Stimulated activated CD4-positive, alpha-beta T cell treated with anti-CD3 and anti-CD28 coated beads, Interleukin-1b, Interleukin-23, amount 100 ng/mL, for 4 hours (primary cell): ENCODE measurements at places on chromosomes 2 and 18.
A peak's percentile ranks its signal among the peaks of the same experiment; 100 is the strongest.

- DNase-seq = no peak
Observed at GRCh38 chr18:5974696-5975095, 79.4 kb upstream of the TMEM200C start.

DNA sequence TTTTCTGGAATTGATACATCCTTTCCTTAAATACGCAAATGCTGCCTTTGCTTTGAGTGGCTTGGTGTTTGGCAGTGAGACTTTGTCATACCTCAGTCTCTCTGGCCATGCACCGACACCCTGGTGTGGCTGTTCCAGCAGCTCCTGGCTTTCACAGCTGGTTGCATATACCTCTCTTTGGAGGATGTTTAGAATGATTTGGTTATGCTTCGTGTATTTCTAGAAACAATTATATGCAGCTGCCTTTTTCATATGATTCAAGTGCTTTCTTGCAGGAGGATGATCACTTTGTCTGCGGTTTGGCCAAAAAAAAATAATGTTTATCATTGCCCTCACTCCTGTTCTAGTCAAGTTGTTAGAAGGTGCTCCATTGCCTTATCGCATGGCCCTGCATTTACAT, 95.0 kb upstream of the EML6 start:
- no peak for DNase-seq

DNA sequence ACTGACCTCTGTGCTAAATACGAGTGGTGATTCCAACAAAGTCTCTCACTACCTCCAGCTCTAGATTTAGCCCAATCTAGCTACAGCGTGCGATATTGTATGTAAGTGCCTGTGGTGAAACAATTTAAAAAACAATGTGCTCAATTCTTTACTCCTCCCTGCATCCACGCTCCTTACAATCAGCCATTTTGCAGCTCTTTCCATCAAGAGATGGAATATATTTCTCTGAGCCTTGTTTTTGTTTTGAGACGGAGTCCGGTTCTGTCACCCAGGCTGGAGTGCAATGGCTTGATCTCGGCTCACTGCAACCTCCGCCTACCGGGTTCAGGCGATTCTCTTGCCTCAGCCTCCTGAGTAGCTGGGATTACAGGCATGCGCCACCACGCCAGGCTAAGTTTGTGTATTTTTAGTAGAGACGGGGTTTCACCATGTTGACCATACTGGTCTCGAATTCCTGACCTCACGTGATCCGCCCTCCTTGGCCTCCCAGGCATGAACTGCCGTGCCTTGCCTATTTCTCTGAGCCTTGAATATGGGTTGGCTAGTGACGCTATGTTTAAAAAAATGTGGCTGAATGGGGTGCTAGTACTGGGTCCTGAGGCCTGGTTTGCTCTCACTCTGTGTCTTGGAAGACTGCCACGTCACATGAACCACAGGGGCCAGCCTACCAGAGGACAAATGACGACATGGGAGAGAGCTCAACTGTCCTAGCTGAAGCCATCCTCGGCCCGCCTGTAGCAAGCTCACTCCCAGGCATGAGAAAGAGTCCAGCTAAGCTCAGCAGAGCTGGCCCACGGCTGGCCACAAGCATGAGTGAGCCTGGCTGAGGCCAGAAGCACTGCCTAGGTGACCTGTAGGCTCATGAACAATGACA, 14.8 kb downstream of the WDFY1 start:
- DNase-seq = no peak

GRCh38 chr18:332721-333510, 65.1 kb upstream of the THOC1 start:
- no peak for DNase-seq

- DNase-seq = no peak
Observed at GRCh38 chr2:210630873-210631560, 74.6 kb downstream of the CPS1 start.

DNA sequence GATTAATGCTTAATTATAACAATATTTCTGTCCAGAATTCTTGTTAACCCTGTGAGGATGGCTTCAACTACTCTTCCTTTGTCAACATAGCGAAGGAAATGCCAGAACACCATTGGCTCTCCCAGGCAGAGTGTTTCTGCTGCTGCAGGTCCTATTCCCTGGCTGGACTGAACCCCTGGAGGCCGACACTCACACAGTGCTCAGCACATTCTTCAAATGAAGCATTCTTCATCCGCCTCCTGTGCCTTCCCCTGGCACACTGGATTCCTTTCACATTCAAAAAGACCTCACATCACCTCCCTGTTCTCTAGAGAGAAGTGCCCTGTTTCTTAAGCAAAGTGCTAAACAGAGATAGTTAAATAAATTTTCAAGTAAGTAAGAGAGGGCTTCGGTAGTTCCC, 187.3 kb upstream of the MSH6 start:
- no peak for DNase-seq

DNA sequence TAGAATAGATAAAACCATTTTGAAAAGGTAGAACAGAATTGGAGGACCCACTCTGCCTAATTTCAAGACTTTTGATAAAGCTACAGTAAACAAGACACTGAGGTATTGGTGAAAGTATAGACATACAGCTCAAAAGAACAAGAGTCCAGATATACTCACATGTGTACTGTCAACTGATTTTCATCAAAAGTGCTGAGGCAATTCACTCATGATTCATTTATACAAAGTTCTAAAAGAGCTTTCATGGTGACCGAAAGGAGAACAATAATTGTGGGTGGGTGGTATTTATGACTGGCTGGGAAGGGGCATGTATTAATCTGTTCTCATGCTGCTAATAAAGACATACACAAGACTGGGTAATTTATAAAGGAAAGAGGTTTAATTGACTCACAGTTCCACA, 7.3 kb downstream of the MAP4K3 start:
- DNase-seq = no peak

GRCh38 chr2:1550658-1551316, 137.5 kb downstream of the TPO start:
- peak; percentile 71 for DNase-seq

DNA sequence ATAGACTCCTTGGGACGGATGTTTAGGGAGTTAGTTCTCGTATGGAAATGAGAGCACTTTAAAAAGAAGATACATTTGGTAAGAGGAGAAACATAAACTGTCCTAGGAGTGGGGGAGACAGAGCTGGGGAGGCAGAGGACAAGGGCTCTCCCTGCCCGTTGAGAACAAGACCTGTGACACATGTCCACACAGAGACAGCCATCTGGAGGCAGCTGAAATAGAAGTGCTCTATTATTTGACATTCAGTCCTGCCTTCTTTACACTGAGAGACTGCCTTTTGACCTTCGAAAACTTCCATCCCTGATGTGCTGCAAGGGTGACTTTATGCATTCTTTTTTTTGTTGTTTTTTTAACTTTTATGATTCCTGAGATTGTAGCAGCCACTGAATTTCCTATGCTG, 150.1 kb downstream of the UXS1 start:
- DNase-seq = no peak

GRCh38 chr18:22930089-22930713, 2.9 kb upstream of the RBBP8 start:
- peak; percentile 74 for DNase-seq

DNA sequence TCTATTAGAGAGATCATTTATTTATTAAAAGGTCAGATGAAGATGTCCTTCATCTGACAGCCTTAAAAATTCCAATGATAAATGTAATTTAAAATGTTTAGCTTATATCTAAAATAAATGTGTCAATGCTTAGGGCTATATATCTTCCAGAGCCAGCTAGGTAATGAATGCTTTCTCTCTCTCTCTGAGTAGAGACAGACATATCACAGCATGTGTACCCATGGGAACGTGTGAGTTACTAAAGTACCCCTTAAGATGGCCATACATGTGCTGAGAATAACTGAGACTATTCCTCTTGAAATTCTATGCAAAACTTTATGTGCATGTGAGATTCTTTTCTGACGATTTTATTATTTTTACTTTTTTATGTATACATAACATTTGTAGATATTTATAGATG, 420.9 kb upstream of the ST6GAL2 start:
- DNase-seq = no peak

- DNase-seq = no peak
Observed at GRCh38 chr18:5894611-5895298, 567 bp downstream of the TMEM200C start.

GRCh38 chr2:85712336-85712735, 18.2 kb downstream of the GNLY start:
- no peak for DNase-seq

GRCh38 chr18:12518326-12518725, 110.6 kb downstream of the PRELID3A start:
- DNase-seq = no peak

GRCh38 chr2:98535971-98536677, 72.2 kb downstream of the COA5 start:
- DNase-seq = no peak

DNA sequence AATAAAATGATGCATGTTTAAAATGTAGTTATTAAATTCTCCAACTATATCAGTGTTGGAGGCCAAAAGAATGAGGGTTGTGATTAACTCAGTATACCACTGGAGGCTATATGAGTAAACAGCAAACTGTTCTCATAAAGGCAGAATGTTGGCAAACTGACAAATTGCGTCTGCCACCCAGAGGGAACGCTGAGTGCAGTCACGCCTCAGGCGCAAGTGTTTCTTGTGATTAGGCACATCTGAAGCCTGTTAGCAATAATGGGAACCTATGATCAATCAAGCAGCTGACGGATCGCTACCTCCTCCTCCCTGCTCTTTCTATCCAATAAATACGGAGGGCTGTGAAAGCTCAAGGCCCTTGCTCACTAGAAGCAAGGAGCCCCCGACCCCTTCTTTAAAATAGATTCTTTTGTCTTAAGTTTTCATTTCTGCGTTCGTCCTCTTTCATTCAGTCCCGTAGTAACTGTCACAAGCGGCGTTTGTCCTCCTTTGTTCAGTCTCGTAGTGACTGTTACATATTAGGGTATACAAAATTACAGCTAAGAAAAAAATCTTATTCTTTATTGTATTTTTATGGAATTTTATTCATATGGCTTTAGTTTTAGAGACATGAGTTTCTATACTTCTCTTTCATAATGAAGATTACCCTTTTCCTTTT, 16.3 kb upstream of the RMND5A start:
- DNase-seq = no peak

DNA sequence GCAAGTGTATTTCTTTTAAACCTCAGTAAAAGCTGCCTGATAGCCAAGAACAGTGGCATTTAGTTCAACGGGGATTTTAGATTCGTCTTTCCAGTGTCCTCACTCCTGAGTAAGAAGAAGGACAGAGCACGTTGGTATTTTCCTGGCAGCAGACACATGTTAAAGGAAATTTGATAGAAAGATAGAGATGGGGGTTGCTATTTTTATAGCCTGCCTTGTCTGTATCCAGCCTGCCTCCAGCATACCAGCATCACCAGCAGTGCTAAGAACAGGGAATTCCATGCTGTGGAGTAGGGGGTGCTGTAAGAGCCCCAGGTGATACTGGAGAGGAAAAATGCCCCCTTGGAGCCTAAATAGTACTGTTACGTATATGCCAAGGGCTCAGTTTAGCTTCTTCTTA, 1.1 kb upstream of the SMYD1 start:
- no peak for DNase-seq

GRCh38 chr2:204732019-204732418, 186.7 kb downstream of the PARD3B start:
- no peak for DNase-seq

GRCh38 chr2:196963043-196963442, 36.5 kb upstream of the PGAP1 start:
- no peak for DNase-seq

DNA sequence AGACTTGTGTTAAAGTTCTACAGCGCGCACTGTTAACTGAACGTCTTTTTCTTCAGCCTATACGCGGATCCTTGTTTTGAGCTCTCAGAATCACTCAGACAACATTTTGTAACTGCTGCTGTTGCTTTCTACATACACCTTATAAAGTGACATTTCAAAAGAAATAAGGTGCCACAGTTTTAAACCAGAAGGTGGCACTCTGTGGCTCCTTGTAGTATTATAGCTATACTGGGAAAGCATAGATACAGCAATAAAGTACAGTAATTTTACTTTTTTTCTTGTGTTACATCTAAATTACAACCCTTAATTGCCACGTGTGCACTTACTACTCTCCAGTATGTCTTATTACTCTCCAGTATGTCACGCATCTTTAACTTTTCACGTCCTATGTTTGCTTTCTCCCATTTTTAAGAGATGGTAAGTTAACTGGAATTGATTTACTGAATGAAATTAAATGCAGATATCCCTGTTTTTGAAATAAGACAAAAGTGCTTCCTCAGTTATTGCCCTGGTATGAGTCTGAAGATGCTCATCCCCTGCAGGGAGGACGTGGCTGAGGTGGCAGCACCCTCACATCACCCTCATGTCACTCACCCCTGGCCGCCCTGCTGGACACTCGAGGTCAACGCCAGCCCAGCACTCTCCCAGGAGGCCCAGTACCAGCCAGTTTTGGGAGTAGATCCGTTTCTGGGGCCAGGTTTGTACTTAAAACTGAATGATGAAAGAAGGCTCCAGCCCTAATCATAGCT, 37.8 kb downstream of the GORASP2 start:
- DNase-seq = no peak

DNA sequence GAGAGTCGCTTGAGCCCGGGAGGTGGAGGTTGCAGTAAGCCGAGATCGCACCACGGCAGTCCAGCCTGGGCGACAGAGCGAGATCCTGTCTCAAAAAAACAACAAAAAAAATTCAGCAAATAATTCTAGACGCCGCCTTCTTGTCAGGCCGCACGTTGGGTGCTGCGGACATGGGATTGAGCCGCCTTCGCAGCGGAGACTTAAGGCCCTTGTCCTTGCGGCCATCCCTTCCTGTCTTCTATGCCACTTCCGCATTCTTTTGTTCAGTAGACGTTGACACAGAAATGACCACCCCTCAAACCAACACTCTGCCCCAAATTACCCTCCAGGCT, 15.8 kb downstream of the PTPN18 start:
- no peak for DNase-seq

- DNase-seq = no peak
Observed at GRCh38 chr18:21799721-21800120, 59.1 kb downstream of the MIB1 start.

DNA sequence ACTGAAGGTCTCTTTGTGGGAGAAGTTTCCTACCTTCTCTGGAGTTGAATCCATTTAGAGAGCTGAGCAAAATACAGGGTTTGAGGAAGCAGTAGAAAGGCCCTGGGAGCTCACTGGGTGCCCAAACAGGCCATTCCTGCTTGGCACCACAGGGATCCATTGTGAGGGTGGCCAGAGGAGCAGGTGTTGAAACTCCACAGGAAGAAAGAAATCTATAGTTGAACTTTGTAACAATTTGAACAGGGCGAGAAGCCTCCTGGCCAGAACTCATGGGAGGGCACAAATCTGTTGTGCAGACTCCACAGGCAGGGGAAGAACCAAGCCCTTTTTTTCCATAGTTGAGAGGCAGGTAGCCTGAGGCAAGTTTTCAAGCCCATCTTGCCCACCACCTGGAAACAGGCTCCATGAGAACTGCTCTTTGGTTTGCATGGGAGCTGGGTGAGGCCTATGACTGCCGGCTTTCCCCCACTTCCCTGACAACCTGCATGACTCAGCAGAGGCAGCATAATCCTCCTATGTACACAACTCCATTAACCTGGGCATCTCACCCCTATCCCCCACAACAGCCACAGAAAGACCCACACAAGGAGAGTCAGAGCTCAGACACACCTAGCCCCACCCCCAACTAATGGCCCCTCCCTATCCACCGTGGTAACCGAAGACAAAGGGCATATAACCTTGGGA, 1053.0 kb downstream of the TSN start:
- DNase-seq = no peak
